ENCODE measurements at places on chromosomes 16 and 17. TPM values are rescaled to one million over a fixed set of nuclear protein-coding genes. Genes with fewer than 3 reads are reported as not detected.

The CDH16 gene
- total RNA-seq: not detected

The SECTM1 gene
- total RNA-seq: 0.37 TPM

The SMURF2 gene
- total RNA-seq: 29.2 TPM

The ZG16 gene
- not detected for total RNA-seq

The UBE2O gene
- 30.7 TPM for total RNA-seq

The WDR81 gene
- total RNA-seq: 5.6 TPM

The BCL6B gene
- total RNA-seq: not detected
